ENCODE measurements at places on chromosomes 4 and X.

DNA sequence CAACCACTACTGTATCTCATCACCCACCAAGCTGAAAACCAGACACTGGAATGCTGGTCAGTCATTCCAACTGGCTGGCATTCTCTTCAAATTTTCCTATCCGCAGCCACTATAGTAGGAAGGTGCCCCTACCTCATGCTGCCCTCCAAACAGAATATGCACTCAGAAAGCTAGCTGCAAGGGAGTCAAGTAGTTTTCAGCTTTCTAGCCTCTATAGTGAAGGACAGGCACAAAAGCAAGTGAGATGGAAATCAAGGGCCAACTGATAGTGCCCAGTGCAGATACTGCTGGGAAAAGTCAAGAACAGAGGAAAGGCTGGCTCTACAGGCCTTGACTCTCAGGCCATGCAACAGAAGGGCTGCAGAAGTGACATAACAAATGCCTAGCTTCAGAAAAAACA lies 47.2 kb downstream of the BCOR start:
- no peaks in the 10 kb centered on the region for H3K27me3 ChIP-seq
- H3K36me3 ChIP-seq, result no peaks in the 10 kb centered on the region
- no peaks in the 10 kb centered on the region for H3K4me1 ChIP-seq
- DNase-seq, result no peak

DNA sequence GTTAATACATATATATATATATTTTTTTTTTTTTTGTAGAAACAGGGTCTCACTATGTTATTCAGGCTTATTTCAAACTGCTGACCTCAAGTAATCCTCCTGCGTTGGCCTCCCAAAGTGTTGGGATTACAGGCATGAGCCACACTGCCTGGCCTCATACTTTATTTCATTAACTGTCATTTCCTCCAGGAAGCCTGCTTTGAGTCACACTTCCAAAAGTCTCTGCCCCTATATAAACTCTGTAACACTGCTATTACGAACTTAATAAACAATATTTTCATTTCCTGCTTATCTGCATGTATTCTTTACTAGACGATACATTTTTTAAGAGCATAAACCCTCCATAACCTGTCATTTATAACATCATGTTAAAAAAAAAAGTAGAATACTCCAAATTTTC lies 167.2 kb downstream of the WDFY3 start:
- H3K36me3 ChIP-seq, result no peaks in the 10 kb centered on the region
- no peak overlapping the region for H3K27ac ChIP-seq
- DNase-seq, result no peak
- H3K27me3 ChIP-seq, result no peaks in the 10 kb centered on the region
- no peaks in the 10 kb centered on the region for H3K4me1 ChIP-seq

GRCh38 chrX:75118296-75118695 lies 37.8 kb downstream of the ABCB7 start:
- no peaks in the 10 kb centered on the region for H3K36me3 ChIP-seq
- H3K27ac ChIP-seq, result no peak overlapping the region
- H3K4me1 ChIP-seq, result no peaks in the 10 kb centered on the region
- no peak for DNase-seq
- no peaks in the 10 kb centered on the region for H3K27me3 ChIP-seq

DNA sequence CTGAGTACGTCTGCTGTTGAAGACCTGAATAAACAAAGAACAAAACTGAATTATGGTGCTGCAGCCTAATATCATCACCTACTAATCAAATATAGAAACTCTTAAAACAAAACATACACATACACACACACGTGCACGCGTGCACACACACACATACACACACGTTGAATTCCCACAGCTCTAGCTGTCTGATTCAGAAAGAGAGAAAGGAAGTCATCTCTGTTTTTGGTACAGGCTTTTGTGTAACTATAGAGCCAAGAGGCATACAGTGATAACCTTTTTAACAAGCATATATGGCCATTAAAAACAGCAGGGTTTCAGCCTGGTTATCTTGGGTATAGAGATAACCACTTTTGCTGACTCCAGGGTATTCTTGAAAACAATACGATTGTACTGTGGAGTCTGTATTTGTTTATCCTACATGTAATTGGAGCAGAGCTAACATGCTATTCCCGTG lies 823.2 kb downstream of the CCSER1 start:
- H3K4me3 ChIP-seq, result no peak overlapping the region
- no peaks in the 10 kb centered on the region for H3K36me3 ChIP-seq
- H3K27me3 ChIP-seq, result no peaks in the 10 kb centered on the region
- no peaks in the 10 kb centered on the region for H3K4me1 ChIP-seq

DNA sequence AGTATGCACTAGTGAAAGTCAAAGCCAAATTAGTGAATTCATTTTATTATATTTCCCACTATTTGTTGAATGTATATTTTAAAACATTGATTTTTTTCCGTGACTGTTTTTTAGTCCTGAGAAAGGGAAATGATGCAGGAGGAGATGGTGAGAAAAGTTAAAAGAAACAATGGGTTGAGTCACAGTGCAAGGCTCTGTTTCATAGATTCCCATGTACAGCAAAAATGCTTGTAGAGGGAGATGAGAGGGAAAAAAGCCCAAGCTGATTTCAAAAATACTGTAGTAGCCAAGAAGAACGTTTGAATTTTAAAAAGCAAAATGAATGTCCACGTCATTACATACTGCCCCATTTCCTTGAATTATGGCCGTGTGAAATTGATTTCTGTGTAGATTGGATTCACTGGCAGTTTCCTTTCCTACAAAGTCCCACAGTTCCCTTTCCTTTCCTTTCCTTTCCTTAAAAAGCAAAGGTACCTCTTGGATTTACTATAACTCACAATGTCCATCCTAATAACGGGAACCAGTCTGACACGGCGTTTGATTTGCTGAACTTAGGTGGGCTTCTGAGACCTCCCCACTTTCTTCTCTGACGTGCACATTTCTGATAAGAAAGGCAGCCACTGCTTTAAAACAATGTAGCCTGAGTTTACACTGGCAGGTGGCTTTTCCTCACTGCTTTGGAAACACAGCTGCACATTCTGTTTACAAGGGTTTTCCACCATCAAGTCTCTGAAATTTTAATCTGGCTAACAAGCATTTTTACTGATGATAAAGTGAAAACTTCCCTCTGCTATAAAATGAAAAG lies 63.7 kb downstream of the SPCS3 start:
- no peaks in the 10 kb centered on the region for H3K36me3 ChIP-seq
- no peaks in the 10 kb centered on the region for H3K27me3 ChIP-seq
- no peaks in the 10 kb centered on the region for H3K4me1 ChIP-seq
- H3K4me3 ChIP-seq, result no peak overlapping the region

- H3K36me3 ChIP-seq, result peaks cover 5% of the 10 kb centered on the region
- H3K4me3 ChIP-seq, result no peak overlapping the region
- no peaks in the 10 kb centered on the region for H3K4me1 ChIP-seq
- no peak overlapping the region for H3K27ac ChIP-seq
- no peak for DNase-seq
Observed at GRCh38 chr4:81421346-81422218, 50.1 kb downstream of the RASGEF1B start.

DNA sequence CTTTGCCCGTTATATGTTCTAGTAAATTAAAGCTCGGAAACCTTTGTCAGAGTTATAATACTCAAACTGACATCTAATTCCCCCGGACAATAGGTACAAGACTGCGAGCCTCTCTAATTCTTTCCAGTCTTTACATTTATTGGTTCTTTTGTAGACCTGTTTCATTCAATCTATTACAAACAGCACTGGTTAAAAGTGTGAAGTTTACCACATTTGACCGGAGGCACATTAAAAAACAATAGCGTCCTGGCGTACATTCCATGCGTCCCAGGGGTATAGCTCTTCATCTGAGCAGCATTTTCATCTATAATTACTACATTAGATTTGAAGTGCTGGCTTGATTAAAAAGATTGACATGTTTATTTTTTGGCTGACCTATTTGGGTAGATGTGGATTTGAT lies 49.9 kb upstream of the TENM3 start:
- no peaks in the 10 kb centered on the region for H3K36me3 ChIP-seq
- no peak overlapping the region for H3K4me3 ChIP-seq
- H3K27ac ChIP-seq, result no peak overlapping the region
- DNase-seq, result no peak
- no peaks in the 10 kb centered on the region for H3K27me3 ChIP-seq
- no peaks in the 10 kb centered on the region for H3K4me1 ChIP-seq

GRCh38 chrX:3166670-3167455 lies 125.6 kb downstream of the ARSF start:
- H3K4me1 ChIP-seq, result no peaks in the 10 kb centered on the region
- DNase-seq, result no peak
- no peak overlapping the region for H3K4me3 ChIP-seq
- H3K27ac ChIP-seq, result no peak overlapping the region
- H3K36me3 ChIP-seq, result no peaks in the 10 kb centered on the region

GRCh38 chr4:105951198-105951597 lies 55.9 kb downstream of the NPNT start:
- no peak overlapping the region for H3K27ac ChIP-seq
- no peaks in the 10 kb centered on the region for H3K27me3 ChIP-seq
- H3K36me3 ChIP-seq, result no peaks in the 10 kb centered on the region
- no peaks in the 10 kb centered on the region for H3K4me1 ChIP-seq
- no peak for DNase-seq
- H3K4me3 ChIP-seq, result no peak overlapping the region

DNA sequence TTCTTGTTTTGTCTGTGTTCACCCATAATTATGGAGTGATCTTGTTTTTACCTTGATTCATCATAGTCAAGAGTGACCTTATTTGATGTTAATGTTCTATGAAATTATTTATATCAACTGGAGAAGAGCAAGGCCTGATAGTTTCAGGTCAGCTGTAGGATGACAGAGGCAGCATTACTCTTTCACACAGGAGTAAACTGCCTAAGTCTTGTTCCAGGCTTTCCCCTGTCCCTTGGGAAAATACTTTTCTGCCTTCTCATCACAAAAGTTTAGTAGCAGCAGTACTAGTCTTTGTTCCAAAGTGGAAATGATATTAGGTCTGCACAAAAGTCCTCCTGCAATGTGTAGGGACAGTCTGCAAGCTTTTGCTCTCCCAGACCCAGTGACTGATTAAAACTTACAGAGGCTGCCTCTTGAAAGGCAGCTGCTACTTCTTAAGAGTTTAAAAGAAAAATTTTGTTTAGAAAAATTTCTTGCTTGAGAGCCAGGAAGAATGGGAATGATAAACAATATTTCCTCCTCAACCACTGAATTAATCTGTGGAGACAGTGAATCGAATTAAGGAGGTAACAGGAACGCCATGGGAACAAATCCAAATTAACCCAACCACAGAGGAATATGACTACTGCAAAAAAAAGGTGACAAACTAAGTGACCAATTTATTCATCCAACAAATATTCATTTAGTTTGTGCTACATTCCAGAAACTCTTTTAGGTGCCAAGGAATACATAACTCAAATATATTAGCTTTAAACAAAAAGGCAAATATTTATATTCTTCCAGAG lies 991.4 kb upstream of the PABPC4L start:
- H3K27me3 ChIP-seq, result no peaks in the 10 kb centered on the region
- H3K4me3 ChIP-seq, result no peak overlapping the region
- no peaks in the 10 kb centered on the region for H3K4me1 ChIP-seq
- DNase-seq, result no peak
- H3K27ac ChIP-seq, result no peak overlapping the region
- no peaks in the 10 kb centered on the region for H3K36me3 ChIP-seq

DNA sequence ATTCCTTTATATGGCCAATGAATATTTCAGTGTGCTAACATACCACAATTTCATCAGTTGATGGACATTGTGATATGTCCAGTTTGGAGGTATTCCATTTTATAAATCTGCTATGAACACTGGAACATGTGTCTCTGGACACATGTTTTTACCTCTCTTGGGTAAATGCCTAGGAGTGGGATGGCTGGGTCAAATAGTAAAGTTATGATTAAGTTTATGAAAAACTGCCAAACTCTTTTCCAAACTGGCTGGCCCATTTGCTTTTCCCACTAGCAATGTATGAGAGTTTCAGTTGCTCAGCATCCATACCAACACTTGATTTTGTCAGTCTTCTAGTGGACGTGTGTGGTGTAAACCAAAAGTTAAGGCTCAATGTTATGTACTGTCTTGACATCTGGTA lies 40.5 kb downstream of the CEP44 start:
- no peaks in the 10 kb centered on the region for H3K27me3 ChIP-seq
- no peaks in the 10 kb centered on the region for H3K36me3 ChIP-seq
- no peaks in the 10 kb centered on the region for H3K4me1 ChIP-seq
- no peak overlapping the region for H3K4me3 ChIP-seq

DNA sequence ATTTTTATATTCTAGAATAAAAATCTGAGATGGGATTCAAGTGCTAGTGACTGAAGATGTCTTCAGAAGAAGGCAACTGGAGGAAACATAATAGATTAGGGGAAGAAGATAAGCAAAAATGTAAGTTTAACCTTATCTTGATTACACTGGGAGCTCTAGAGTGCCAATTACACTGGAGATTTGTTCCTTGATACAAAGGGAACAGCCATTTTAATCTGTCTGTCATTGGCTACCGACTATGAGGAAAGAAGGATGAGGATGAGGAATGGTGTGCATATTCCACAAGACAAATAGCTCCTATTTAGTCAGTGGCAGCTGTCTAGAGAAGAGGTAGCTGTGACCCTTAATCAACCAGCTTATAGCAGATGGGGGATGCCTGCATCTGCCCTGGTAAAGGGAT lies 1034.5 kb upstream of the IGFBP7 start:
- H3K27ac ChIP-seq, result no peak overlapping the region
- no peak for DNase-seq
- H3K4me1 ChIP-seq, result no peaks in the 10 kb centered on the region
- H3K27me3 ChIP-seq, result no peaks in the 10 kb centered on the region
- H3K4me3 ChIP-seq, result no peak overlapping the region

DNA sequence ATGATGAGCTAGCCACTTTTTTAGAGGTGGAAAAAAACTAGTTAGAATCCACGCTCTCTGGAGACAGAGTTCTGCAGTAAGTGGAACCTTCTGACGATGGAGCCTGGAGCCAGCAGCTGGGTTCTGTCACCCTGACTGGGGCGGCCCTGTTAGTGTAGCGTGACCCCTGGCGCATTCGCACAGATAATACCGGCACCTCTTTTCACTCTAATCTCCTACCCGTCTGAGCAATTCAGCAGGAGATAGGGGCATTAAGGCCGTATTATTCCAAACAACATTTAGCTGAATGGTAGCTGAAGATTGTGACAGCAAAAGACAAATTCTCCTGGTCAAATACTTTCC lies 292.6 kb downstream of the FBXO8 start:
- no peak overlapping the region for H3K27ac ChIP-seq
- H3K27me3 ChIP-seq, result no peaks in the 10 kb centered on the region
- H3K36me3 ChIP-seq, result no peaks in the 10 kb centered on the region
- H3K4me3 ChIP-seq, result no peak overlapping the region
- no peak for DNase-seq

DNA sequence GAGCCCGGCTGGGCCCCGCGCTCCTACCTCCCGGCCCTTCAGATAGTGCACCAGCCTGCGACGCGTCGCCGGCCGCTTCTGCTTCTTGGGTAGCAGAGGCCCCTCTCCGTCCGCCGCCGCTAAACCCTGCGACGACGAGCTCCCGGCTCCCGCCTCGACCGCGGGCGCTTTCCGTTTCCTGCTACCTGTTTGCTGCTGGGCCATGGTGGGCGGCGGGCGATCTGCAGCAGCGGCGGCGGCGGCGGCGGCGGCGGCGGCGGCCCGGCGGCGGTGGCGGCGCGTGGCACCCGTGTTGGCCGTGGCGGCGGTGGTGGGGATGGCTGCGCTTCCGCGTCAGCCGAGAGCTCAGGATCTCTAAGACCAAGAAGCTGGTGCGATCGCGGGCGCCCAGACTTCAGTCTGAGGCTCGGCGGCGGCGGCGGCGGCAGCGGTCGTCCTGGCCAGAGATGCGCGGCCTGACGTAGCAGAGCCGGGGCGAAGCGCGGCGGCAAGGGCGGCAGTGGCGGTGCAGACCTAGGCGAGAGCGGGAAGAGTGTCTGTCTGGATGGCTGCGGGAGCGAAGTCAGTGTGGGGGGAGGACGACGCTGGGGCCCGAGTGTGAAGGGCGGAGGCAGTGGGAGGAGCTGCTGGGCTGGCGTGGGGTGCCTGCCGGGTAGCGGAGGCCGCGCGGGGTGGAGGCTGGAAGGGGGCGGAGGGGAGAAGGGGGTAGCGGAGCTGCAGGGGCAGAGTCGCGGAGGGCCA lies at the start of gene DCAF12L2:
TSS of gene DCAF12L2 (minus strand) at position 569 of the 741 bp plus-strand sequence. CDS start at position 204, 365 bp downstream.
- no peaks in the 10 kb centered on the region for H3K27me3 ChIP-seq
- H3K36me3 ChIP-seq, result no peaks in the 10 kb centered on the region
- H3K27ac ChIP-seq, result no peak within 1 kb of the TSS
- no peaks in the 10 kb centered on the region for H3K4me1 ChIP-seq
